ENCODE measurements at places on chromosomes 1 and 21.
A peak's percentile ranks its signal among the peaks of the same experiment; 100 is the strongest.

DNA sequence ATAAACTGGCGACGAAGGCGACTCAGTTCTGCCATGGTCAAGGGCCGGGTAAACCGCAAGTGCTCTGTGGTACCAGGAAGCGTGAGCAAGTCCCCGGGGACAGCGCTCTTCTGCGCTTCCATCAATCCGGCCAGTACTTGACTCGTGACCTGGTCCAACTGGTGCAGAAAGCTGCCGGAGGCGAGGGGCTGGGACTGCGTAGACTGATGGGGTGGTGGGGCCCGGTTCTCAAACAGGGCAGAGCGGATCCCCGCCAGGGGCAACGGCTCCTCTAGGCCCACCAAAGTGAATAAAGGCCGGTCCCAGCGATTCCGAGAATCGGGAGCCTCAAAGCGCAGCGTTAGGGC lies 852 bp downstream of the KTI12 start:
- DNase-seq: peak; percentile 29

GRCh38 chr21:25970254-25970930 lies 200.2 kb downstream of the APP start:
- DNase-seq: no peak

DNA sequence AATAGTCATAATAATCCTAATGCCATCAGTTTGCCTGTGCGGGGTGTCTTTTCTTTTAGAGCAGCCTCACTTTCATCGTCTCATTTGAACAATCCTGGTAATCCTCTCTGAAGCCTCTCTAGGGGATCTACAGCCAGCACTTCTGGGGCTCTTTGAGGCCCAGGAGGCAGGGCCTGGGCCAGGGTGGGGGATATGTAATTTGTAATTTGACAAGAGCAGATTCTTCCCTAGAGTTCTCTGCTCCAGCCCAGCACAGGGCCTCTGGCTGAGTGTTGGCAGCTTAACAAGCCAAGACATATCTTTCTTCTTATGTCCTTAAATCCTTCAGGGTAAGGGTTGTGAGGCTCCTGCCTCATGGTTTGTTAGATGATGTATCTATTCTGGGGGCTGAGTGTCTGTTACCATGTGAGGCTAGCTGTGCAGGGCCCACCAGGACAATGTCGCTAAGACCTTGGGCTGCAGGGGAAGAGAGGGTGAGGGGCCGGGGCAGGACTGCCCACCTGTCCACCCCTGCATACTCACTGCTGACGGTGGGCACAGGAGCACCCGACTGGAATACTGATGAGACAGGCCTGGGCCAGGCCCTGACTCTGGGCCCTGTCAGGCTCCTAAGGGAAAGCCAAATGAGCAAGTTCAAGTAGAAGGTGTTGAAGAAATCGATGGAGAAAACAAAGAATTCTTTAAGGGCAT lies 45.3 kb upstream of the PARP1 start:
- DNase-seq: no peak

DNA sequence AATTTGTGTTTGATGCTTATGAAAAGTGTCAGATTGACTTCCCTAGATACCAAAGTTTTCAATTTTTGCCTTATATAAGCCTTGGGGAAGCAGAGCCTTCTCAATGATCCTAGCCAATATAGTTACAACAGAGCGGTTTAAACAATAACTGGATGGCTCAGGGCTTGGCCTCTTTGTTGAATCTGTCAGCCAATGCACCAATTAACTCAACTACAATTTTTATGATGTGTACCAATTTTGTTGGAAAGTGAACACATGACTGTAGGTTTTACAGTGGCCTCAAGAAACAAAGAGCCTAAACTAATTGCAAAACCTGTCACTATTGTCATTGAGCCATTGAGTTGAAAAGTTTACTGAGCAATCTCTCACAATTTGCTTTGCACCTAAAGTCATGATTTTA lies 71.6 kb upstream of the RGS18 start:
- DNase-seq: no peak

DNA sequence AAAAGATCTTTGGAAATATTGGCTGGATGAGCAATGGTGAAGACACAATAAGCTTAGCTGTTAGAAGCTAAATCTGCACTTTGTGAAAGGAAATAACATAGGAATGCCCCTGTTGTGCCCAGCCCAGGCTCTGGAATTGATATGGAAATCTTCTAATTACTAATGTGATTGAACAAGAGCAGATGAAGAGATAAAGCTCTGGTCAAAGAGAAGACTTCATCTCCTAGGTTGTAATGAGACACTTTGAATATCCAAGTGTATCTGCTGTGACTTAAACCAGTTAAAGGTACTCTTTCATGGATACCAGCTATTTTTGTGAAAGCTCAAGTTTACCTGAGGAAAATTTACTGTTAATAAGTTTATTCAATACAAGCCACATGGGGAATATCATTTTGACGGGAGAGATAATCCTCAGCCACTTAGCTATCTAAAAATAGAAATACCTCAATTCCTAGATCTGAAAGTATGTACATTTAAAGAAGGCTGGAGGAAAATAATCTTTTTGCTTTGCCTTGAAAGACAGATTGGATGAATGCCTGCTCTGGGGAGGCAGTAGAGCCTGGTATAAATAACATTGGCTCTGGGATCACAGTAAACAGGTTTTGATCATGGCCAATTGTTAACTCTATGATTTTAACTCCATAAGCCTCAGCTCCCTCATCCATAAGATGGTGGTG lies 494.0 kb upstream of the B3GALT2 start:
- DNase-seq: no peak

- DNase-seq: peak; percentile 32
Observed at GRCh38 chr1:61453111-61453961, 271.6 kb downstream of the TM2D1 start.

All from NCI-H146 (cell line).